ENCODE measurements at places on chromosomes 3 and 15.

- no peak for DNase-seq
Measured at GRCh38 chr15:81783586-81783985, 262.2 kb downstream of the MEX3B start.

DNA sequence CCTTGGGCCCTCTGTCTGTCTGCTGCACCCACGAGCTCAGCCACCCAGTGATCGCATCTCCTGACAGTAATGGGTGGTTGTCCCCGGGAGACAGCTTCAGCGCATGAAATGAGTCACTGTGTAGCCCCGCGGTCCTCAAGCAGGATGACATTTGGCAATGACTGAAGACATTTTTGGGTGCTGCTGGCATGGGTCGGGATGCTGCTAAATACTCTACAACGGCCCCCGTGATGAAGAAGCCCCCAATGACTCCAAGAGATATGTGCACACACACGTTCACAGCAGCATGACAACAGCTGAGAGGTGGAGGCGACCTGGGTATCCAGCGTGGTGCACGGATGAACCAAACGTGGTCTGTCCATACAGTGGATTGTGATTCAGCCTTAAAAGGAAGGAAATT is 17.4 kb upstream of the ZXDC start:
- DNase-seq, result no peak

DNA sequence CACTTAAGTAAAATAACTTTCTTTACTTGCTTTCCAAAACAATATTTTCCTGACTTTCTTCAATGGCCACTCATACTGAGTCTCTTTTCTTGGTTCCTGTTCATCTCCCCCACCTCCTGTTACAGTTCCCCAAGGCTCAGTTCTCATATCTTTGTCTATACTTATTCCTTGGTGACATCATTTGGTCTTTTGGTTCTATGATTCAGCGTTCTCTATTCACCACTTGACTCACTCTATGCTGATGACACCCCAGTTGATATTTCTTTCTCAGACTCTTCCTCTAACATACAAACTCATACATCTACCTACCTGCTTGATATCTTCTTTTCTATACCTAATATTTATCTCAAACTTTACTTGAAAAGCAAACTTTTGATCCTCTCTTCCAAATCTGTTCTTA is 85.0 kb upstream of the P3H2 start:
- no peak for DNase-seq

DNA sequence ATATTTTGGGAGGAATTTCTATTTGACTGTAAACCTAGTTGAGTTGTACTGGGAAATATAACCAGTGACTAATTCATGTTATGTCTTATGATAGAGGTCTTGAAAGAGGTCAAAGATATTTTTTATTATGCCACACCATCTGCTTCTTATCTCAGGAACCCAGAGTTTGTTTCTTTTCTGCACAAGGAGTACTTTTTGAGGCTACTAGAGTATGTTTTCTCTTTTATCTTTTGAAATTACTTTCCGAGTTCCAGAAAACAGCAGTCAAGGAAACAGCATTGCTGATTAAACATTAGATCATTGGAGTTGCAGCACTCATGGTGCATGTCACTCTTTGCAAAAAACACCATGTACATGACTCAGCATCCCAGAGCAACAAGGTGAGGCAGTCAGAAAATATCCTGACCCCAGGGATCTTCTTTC is 645.8 kb upstream of the NR2F2 start:
- no peak for DNase-seq

DNA sequence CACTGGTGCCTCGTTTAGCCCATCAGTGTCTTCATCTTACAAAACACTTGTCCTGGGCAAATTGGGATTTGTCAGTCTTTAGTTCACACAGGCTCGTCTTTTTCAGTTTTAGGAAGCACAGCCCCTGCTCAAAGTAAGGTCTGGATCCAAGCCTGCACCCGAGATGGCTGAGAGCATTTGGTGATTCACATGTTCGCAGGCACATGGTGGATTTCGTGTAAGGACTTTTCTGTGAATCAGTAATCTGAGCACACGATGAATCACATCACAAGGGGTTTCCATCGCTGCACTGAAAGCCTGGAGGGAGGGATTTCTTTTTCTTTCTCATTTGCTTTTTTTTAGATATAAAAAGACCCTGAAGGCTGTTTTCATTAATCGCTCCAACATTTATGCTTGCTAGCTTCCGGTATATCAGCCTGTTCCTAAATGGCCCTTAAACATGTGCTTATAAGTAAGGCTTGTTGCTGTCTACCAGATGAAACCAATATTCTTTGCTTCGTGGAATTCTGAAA is 435.6 kb upstream of the ATP10A start:
- no peak for DNase-seq

GRCh38 chr3:151203051-151203420 is at the start of gene GPR171:
Gene GPR171, minus strand, starts transcription at chr3:151203216. Its CDS starts 3,830 bp downstream, at chr3:151199386.
- peak; percentile 47 for DNase-seq

DNA sequence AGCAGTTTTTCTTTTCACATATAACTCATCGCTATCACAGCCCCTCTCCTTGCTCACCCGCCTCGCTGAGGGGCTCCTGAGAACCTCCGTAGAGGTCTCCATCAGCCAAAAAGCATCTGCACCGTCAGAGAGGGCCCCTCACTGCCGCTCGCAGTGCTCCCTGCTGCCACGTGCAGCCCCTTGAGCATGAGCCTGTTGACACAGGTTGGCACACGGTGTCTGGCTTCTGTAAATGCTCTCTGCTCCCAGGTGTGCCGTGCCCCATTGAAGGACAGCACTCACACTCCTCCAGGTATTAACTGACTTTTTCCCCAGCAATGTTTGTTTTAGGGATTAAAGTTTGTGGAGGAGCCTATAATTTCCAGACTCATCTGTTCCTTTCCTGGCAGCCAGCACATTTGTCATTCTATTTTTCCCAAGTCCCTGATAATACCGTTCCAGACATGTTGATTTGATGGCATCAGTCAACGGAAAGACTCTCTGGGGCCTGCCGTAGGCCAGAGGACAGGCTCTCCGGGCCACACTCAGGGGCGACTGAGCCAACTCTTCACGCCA is 2.1 kb upstream of the FURIN start:
- DNase-seq, result no peak

- no peak for DNase-seq
Measured at GRCh38 chr3:23455775-23456174, 252.6 kb downstream of the UBE2E2 start.

DNA sequence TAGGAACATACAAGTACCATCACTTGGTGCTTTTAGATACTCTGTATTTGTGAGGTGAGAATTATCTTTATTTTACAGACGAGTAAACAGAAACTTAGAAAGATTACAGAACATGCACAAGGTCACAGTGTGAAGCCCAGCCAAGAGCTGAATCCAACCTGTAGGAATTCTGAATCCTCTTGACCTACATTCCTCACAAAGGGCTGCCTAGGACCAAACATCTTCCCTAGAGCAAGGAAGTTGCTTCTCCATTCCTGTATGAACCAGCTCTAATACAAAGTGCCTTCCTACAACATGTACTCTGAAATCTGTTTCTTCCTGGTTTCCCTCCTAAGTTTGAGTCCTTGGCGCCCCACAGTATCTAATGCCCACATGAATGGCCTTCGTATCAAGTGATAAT is 2.9 kb downstream of the HDGFL3 start:
- no peak for DNase-seq

DNA sequence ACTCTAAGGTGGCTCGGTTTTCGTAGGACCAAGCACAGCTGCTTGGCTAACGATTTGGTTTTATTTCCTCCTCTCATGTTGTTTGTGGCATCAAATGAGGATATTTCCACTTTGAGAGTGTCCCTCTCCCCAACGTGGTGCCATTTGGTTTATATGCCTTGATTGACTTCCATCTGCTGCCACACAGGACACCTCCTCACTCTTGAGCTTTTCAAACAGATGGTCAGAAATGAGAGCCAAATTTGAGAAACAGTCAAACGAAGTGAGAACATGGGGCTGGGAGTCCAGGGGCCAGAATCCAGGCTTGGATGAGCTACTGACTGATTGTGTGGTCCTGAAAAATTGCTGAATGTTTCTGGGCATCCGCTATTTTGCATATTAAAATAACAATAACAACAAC is 43.5 kb downstream of the CEMIP start:
- DNase-seq, result no peak

DNA sequence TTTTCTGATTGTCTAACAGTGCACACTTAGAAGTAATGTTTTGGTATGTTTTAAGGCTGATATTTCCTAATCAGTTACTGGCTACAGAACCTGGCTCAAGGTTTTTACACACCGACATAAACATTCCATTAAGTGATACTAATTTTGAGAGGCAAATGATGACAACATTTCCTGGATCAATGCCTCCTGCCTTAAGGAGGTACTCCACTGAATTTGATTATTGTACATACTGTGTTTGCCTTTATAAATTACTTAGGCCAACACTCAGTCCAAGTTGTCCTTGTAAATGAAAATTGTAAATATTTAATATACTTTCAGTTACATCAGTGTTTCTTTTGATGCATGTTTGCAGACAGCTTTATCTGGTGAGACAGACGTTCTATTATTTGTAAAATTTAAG is 24.2 kb upstream of the LXN start:
- no peak for DNase-seq

- DNase-seq, result no peak
Measured at GRCh38 chr15:85777250-85778106, 17.2 kb downstream of the KLHL25 start.

DNA sequence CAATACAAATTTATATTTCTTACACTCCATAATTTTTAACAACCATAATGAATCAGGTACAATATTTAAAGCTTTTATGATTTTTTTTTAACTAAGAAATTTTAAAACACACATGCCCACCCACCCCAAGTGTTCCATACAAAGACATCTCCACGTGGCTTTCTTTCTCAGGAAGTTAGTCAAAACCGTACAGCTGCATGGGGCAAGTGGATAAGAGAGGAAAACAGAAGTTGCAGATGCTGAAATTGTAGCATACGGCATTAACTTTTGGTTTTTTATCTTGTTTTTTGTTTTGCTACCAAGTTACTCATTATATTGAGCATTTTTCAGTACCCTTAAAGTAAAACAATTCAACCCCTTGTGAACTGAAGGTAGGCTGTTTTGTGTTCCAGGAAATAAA is 14.8 kb downstream of the GNB4 start:
- no peak for DNase-seq

DNA sequence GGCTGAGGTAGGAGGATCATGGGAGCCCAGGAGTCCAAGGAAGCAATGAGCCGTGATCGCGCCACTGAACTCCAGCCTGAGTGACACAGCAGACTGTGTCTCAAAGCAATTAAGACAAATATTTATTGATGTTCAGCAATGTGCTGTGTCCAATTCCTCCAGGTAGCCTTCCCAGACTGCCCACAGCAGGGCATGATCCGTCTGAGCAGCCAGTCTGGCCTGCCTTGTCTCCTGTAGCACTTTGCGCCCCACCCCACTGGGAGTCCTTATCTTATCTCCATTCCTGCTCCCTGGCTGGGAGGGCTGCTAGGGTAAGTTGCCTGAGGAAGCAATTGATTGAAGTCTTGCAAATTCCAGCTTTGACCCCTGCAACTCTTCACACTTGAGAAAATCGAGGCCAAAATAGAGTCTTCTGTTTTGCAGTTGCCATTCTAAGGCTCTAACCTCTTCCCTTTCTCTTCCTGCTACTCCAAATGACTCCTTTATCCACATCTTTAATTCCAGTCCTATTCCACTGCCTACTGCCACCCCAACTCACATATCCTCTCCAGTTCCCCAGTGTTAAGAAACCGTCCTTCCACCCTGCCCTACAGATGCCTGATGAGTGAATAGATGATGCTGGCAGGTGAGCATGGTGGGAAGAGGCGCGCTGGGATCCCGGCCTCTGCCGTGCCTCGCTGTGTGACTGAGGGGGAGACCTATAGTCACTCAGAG is 26.9 kb upstream of the LCTL start:
- DNase-seq, result no peak
